ENCODE measurements at places on chromosomes 3 and 15.

DNA sequence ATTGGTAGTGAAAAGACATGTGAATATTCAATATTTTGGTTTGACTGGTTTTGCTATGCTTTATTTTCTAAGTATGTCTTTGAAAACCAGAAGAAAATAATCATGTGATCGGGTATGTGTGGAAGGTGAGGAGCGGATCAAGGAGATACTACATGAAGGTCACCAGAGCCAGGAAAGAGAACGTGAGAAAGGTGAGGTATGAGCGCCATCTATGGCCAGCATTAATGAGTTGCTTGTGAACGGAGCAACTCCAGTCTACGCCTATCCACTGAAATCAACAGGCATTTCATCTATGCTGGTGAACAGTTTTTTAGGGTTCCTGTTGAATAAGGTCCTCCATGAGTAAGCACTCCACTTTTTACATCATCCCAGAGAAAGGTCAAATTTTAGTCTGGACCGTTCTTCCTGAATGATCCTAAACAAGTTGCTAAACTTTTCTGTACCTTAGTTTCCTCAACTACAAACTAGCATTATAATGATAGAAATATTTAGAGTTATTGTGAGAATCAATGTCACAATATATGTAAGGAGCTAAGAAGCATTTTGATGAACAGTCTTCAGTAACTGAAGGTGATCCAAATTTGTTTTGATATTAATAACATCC, 1435.2 kb upstream of the CADM2 start:
- no peak for DNase-seq

GRCh38 chr3:161800985-161801559, 304.5 kb downstream of the OTOL1 start:
- DNase-seq, result peak; percentile 37

DNA sequence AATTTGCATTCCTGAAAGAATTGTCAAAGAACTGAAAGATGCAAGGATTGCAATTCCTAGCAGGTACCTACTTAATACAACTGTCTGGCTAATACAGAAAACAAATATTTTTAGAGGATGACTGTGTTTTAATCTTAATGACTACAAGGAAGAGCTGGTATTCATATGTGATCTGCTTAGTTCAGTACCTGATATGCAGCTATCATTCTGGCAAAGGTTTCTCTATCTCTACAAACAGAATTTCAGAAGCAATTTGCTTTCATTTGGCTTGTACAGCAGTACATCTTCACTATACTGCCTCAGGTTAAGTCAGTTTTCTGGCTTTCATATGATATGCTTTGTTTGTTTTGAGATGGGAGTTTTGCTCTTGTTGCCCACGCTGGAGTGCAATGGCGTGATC, 51.3 kb downstream of the TBL1XR1 start:
- no peak for DNase-seq

DNA sequence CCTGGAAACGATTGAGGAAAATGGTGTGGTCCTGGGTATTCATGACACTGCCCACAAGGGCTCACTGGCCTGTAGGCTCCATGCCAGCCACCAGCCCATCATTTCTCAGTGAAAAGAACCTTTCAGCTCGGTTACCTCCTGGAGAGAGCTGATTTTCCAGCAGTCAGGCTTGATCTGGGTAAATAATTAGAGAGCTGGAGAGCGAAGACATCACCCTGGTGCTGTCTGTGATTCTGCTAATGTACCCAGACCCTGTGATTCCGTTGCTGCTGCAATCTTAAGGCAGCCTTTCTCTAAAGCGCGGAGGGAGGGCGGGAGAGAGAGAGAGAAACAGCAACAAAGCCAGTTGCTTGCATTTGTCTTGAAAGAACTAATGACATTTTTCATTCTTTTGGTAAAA, 221.9 kb upstream of the TOPAZ1 start:
- DNase-seq, result no peak

DNA sequence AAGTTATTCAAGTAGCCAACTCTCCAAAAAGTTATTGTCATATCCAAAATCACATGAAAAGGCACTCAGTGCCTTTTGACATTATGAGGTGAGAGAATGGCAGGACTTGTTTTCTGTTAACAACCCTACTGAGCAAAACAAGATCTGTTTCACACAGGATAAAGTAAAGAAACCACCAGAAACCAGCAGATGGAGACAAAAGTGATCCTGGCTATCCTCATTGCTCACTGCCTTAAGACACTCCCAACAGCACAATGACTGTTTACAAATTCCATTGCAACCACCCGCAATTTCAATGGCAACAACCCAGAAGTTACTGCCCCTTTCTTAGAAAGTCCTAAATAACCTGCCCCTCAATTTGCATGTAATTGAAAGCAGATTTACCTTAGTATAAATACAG, 352.6 kb upstream of the NDN start:
- DNase-seq, result no peak

DNA sequence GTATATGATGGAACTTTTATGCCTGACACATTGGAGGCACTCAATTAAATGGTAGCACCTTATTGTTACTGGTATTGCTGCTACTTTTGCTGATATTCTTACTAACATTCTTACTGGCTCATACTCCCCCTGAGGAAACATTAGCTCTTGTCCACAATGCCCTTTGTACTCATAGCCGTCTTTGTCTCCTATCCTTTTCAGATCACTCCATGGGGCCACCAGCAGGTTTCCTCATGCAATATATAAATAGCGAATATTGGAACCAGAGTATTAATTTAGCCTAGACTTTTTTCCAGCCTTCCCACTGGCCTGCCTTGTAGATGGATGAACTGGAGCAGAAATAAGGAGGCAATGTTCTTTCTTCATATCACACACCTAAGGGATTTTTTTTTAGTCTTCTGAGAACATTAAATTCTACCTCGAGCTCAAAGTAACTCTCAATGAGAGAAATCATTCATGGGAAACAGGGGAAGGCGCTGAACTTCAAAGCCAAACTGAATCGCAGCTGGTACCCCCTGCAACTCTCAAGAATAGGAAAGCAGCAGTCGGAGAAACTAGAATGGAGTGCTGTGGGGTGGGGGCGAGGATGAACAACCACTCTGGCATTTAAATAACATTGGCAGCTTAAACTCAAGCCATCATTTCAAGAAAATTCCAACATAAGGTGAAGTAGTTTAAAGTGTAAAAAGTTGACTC, 300.3 kb downstream of the TAFA4 start:
- no peak for DNase-seq
